ENCODE measurements at places on chromosomes 13 and 19.

GRCh38 chr13:36910545-36910944 is 9.5 kb downstream of the SMAD9 start:
- DNase-seq: no peak

DNA sequence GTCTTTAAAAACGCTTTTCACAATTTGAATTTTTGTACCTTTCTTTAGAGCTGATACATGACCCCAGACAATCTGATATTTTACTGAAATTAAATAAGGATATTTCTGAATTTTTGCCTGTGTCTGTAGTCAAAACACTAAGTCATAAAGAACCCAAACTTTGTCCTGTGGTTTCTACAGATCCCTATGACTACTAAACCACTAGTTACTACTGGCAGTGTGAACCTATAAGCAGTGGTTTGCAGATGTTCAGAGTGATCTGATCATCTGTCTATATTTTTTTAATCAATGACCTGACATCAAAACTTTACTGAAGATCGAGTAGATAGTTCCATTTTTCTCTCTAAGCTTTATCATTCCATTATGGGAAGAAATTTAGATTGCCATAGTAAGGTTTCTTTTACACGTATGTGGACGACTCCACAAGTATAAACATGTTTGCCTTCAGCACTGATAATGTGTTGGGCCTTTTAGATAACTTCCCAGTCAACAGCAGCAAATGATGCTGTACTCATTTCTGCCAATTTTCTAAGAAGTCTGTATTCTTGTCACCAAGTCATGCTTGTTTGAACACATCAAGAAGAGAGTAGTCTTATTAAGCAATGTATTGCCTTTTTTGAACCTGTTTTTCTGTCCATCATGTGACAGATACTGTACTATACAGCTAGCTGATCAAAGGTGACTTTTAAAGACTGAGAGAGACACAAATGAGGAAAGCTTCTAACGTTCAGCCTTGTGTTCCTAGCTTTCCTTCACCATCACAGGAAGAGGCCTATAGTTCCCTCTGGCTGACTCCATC is 21.8 kb downstream of the POLR1D start:
- no peak for DNase-seq

DNA sequence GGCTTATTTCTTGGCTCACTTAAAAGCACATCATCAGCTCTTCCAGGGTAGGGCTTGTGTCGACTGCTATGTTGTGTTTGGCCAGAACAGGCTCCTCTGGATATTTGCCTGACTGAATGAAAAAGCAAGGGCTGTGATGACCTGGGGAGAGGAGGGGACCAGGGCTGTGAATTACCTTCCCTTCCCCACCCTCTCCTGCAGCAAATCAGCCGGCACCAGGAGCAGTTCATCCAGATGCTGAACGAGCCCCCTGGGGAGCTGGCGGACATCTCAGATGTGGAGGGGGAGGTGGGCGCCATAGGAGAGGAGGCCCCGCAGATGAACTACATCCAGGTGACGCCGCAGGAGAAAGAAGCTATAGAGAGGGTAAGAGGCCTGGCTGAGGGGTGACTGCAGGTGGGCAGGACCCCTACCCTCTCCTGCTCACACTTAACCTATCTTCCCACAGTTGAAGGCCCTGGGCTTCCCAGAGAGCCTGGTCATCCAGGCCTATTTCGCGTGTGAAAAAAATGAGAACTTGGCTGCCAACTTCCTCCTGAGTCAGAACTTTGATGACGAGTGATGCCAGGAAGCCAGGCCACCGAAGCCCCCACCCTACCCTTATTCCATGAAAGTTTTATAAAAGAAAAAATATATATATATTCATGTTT is 4.4 kb downstream of the GADD45GIP1 start:
- DNase-seq: no peak

DNA sequence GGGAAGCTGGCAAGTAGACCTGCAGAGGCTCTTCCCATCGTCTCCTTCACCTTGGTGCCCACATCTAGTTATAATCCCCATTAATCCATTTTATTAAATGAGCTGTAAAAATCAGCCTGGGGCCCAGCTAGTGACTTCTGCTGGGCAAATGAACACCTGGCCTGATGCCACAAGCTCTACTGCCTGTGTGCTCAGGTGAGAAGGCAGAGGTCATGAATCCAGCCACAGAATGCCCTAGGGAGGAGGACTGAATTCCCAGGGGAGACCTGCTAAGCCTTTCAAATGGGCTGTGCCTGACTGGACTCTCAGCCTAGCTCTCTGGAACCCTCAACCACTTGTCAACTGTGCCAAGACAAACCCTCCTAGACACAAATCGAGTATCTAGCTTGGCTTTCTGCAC is 74.0 kb downstream of the PDS5B start:
- DNase-seq: no peak

- no peak for DNase-seq
These were observed 1224.9 kb upstream of the SPRY2 start for GRCh38 chr13:81565849-81566248.

- peak; percentile 68 for DNase-seq
These were observed 7.5 kb downstream of the RASA3 start for GRCh38 chr13:114124921-114125320.

- peak; percentile 35 for DNase-seq
These were observed 294.8 kb downstream of the TSHZ3 start for GRCh38 chr19:31054430-31054829.

GRCh38 chr19:34502582-34503411 is 21.2 kb downstream of the WTIP start:
- DNase-seq: no peak

GRCh38 chr13:53382008-53382407 is 353.4 kb downstream of the OLFM4 start:
- DNase-seq: no peak

DNA sequence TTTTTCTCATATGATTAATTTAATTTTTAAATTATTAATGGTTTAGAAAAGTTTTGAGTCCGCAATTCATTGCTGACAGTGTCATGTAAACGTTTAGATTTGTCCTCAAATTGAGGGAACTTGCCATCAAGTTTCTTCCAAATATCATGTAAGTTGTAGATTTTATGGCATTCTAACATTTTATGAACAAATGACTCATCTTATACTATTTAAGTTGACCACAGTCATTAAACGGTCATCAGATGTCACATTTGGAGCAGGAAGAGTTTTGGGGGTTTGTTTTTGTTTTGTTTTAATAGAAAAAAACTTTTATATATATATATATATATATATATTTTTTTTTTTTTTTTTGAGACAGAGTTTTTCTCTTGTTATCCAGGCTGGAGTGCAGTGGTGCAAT is 4.3 kb downstream of the ZNF114 start:
- no peak for DNase-seq

DNA sequence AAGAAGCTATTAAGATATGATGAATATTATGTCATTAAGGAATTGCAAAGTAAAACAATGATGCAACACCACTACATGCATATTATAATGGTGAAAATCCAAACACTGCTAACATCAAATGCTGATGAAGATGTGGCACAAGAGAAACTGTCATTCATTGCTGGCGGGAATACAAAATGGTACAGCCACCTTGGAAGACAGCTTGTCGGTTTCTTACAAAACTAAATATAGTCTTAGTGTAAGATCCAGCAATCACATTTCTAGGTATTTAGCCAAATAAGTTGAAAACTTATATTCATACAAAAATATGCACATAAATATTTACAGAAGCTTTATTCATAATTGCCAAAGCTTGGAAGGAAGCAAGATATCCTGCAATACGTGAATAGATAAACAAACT is 114.9 kb upstream of the EDNRB start:
- no peak for DNase-seq

DNA sequence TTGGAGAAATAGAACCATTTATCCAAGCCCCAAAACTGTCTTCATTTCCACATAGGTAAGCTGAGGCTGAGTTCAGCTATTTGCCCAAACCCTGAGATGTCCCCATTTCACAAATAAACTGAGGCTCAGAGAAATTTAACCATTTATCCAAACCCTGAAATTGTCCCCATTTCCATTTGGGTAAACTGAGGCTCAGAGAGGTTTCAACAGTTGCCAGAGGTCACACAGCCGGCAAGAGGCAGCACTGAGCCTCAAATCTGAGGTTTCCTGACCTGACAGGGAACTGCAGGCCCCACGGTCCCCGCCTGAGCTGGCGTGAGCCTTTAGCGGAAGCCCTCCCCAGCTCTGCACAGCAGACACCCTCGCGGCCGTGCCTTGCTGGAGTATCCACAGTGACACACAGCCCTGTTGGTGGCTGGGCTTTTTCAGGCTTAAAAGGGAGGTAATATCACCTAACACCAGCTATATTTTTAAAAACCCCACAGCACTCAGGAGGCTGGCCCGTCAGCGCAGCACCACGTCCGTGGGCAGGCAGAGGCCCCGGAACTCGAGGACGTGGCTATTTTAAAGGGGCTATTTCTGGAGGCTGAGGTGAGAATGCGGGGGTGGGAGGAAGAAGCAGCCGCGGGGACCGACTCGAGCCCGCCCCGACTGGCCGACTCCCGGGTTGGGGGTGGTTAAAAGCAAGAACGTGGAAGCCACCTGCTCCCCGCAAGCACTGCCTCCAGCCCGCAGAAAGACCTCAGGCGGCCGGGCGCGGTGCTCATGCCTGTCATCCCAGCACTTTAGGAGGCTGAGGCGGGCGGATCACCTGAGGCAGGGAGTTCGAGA is 18.5 kb downstream of the PTPRS start:
- no peak for DNase-seq
